Thoracic aorta (tissue), 2 donors: ENCODE measurements at places on chromosomes 2 and 18. TPM values are rescaled to one million over a fixed set of nuclear protein-coding genes. Genes with fewer than 3 reads are reported as not detected.

DNA sequence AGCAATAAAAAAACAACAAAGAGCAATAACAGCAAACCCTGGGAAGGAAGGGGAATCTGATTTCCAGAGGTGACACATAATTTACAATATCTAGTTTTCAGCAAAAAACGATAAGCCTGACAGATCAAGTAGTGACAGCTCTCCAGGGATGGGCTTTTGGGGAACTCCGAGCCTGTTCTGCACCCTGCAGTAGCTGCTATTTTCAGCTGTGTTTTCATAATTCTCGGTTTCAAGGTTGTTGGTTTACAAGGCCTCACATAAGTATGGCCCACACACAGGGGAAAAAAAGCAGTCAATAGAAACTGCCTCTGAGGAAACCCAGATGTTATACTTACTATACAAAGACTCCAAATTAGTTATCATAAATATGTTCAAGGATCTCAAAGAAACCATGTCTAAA, 67.7 kb upstream of the CTLA4 start:
- DNase-seq = no peak

DNA sequence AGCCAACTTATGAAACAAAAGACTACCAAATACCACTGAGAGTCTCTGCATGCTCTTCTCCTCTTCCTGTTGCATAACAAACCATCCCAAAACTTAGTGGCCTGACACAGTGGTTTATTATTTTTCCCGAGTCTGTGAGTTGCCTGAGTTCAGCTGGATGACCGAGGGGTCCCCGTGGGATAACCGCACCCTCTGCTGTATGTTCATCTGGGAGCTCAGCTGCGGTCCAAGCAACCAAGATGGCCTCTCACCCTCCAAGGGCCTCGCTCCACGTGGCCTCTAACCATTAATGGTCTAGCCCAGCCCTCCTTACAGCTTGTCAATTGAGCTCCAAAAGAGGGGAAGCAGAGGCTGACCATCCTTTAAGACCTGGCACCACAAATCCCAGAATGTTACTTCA, 17.1 kb downstream of the ITM2C start:
- no peak for DNase-seq

- no peak for DNase-seq
Measured at GRCh38 chr2:187003611-187004010, 154.6 kb upstream of the ZSWIM2 start.

- no peak for DNase-seq
Measured at GRCh38 chr2:55618275-55619055, 1.0 kb upstream of the PPP4R3B start.

DNA sequence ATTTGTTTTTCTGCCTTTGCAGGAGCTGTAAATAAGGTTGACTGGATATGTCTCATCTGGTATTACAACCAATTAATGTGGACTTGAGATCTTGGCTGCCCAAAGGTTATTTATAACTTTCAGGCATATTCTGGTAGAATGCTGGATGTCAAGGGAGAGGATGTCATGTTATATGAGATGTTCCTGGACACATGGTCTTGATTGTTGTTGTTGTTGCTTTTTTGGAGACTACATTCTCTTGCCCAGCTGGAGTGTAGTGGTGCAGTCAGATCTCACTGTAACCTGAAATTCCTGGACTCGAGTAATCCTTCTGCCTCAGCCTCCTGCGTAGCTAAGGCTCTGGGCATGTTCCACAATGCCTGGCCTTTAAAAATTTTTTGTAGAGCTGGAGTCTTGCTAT, 83.3 kb downstream of the LCLAT1 start:
- DNase-seq = no peak

GRCh38 chr2:19349911-19350677, 8.3 kb downstream of the OSR1 start:
- DNase-seq = no peak

- no peak for DNase-seq
Measured at GRCh38 chr2:30412684-30413570, 34.1 kb upstream of the LCLAT1 start.

DNA sequence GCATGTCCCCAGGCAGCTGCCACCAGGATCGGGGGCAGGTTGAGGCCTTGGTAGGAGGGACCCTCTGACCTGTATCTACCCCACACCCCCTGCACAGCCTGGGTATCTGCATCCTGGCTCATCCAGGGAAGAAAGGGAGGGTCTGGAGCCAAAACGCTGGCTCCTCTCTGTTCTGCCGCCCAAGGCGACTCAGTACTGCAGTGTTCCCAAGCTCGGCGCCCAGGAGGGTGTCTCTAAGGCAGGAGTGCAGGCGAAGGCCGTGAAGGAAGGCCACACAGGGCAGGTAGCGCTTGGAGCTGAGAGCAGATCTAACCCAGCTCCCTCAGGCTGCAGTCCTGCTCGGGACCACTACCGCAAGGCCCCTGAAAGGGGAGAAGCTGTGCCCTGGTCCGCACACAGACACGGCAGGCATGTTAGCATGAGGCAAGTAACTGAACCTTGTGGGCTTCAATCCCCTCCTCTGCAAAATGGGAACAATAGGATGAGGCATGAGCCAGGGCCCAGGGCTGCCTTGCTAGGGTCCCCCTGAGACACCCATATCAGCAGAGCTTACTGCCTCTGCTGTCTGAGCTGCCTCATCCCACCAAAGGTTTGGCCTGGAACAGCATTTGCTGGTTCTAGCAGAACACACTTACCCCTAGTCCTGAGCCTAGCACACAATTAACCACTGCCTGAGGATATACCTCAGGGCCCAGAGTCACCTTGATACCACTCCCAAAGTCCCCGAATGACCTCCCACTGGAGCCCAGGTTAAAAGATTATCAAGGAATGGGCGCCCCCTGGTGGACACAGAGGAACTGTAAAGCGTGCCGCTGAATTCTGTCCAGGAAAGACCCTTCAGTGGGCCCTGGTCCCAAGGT, 6.5 kb downstream of the PTMA start:
- DNase-seq = no peak

- DNase-seq = no peak
Measured at GRCh38 chr2:10810202-10811161, 2.1 kb downstream of the PDIA6 start.

- no peak for DNase-seq
Measured at GRCh38 chr2:234579231-234579962, 82.5 kb upstream of the ARL4C start.

Gene ST8SIA5
- total RNA-seq = 0.14 TPM

- no peak for DNase-seq
Measured at GRCh38 chr2:161312996-161313395, 4.8 kb downstream of the PSMD14 start.

GRCh38 chr2:162118166-162119031, 33.6 kb downstream of the GCG start:
- no peak for DNase-seq

Gene TRIM43
- not detected for total RNA-seq

Gene MFF
- total RNA-seq = 109 TPM

DNA sequence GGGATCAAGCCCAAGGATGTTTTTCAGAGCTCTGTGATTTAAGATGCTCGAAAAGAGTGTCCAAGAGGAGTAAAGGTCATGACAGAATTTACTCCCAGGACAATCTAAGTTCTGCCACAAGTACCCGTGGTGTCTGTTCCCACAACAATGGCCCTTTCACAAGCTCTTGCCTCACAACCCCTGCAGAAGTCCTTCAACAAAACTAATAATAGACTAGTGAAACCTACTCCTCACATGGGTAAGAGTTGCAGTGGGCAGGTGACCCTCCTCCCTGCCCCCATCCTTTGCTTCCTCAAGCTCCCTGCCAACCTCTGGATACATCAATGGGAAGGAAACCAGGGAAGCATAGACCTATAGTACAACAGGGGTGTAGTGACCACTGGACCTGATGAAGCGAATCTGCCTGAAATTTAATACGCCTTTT, 34.9 kb downstream of the PTCD3 start:
- DNase-seq = no peak

- no peak for DNase-seq
Measured at GRCh38 chr2:46177461-46178089, 119.6 kb upstream of the EPAS1 start.

GRCh38 chr2:99480390-99480789, 9.4 kb downstream of the REV1 start:
- no peak for DNase-seq
